Activated CD4-positive, alpha-beta memory T cell treated with anti-CD3 and anti-CD28 coated beads, Interleukin-2, amount 10 ng/mL, durations not matched to agents 7 days and 5 days (primary cell): ENCODE measurements at places on chromosomes 2 and 18. TPM values are rescaled to one million over a fixed set of nuclear protein-coding genes. Genes with fewer than 3 reads are reported as not detected.

DNA sequence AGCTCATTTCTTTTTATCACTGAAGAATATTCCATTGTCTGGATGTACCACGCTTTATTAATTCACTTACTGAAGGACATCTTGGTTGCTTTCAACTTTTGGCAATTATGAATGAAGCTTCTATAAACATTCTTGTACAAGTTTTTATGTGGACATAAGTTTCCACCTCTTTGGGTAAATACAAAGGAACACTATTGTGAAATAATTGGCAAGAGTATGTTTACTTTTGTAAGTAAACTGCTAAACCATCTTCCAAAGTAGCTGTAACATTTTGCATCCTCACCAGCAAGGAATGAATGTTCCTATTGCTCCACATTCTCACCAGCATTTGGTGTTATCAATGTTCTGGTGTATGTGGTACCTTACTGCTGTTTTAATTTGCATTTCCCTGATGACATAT lies 15.8 kb upstream of the VWC2L start:
- DNase-seq: no peak
- H3K4me1 ChIP-seq: no peaks in the 10 kb centered on the region
- H3K36me3 ChIP-seq: no peaks in the 10 kb centered on the region
- H3K4me3 ChIP-seq: no peak overlapping the region
- H3K27me3 ChIP-seq: no peaks in the 10 kb centered on the region

DNA sequence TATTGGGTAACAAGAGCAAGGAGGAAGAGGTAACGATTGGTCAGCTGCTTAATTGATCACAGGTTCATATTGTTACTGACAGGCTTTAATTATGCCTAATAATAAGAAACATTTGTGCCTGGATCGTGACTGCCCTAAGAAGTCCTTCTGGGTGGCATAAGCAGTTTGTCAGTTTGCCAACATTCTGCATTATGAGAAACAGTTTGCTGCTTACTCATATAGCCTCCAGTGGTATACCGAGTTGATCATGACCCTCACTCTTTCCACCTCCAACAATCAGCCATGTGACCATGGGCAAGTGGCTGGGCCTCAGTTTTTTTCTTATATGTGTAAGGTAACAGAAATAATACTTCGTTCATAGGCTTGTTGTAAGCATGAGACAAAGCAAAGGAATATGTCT lies 96.6 kb upstream of the CABLES1 start:
- H3K27me3 ChIP-seq: peaks cover 3% of the 10 kb centered on the region
- H3K4me3 ChIP-seq: no peak overlapping the region
- H3K27ac ChIP-seq: no peak overlapping the region
- peaks cover 2% of the 10 kb centered on the region for H3K4me1 ChIP-seq
- DNase-seq: no peak
- no peaks in the 10 kb centered on the region for H3K36me3 ChIP-seq

- H3K4me3 ChIP-seq: no peak overlapping the region
- peaks cover 10% of the 10 kb centered on the region for H3K36me3 ChIP-seq
- peaks cover 79% of the 10 kb centered on the region for H3K27me3 ChIP-seq
- DNase-seq: no peak
Measured at GRCh38 chr2:118850901-118851415, 3.5 kb upstream of the EN1 start.

DNA sequence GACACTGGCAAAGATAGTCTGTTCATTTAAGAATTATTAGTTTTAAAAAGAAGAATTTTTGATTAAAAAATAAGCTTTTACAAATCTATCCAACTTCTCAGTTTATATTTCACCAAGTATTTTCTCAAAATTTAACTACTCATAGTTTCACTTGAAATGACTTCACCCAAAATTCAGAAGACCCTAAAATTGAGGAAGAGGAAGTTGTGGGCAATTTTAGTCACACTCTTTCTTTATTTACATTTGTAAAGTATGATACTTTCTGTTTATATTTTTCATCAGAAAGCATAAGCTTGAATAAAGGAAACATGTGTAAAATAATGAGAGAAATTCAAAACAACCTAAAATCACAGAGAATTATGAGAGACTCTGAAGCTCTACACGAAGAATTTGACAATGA lies 278.8 kb upstream of the MEIS1 start:
- no peaks in the 10 kb centered on the region for H3K4me1 ChIP-seq
- no peaks in the 10 kb centered on the region for H3K36me3 ChIP-seq
- no peak for DNase-seq
- H3K4me3 ChIP-seq: no peak overlapping the region
- H3K27me3 ChIP-seq: no peaks in the 10 kb centered on the region

DNA sequence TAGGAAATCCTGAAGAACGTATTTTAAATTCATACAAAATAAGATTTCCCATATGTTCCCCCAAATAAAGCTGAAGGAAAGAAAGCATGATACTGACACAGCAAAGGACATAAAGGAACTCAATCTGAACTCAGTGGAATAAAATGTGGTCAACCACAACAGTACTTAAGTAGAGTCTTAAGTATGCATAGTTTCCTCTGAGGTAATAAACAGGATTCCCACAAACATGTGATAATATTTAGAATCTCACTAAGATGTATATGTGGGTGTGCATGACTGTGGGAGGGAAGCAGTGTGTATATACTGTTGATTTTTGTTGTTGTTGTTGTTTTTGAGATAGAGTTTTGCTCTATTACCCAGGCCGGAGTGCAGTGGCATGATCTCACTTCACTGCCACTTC lies 69.3 kb downstream of the NOL10 start:
- DNase-seq: peak; percentile 28
- H3K4me3 ChIP-seq: no peak overlapping the region
- no peaks in the 10 kb centered on the region for H3K27me3 ChIP-seq
- peaks cover 51% of the 10 kb centered on the region for H3K36me3 ChIP-seq
- H3K4me1 ChIP-seq: peaks cover 36% of the 10 kb centered on the region

GRCh38 chr2:239070466-239070865 lies 222.6 kb downstream of the TWIST2 start:
- H3K4me3 ChIP-seq: no peak overlapping the region
- H3K36me3 ChIP-seq: peaks cover 26% of the 10 kb centered on the region

DNA sequence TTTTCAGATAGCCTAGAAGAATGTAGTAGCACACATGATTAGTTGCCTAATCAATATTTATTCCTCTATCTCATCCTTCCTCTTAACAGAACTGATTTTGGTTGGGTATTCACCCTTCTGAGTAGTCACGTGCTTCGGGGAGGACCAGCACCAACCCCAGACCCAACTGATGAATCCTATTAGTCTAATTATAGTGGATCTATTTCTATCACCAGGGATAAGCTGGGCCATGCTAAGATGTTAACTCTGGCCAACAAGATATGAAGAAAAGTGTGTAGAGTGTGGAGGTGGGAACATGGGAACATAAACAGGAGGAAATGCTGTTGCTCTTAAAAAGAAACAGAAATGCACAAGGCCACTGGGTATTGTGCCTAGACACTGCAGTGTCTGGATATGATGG lies 119.9 kb downstream of the THADA start:
- H3K4me3 ChIP-seq: no peak overlapping the region
- H3K27ac ChIP-seq: no peak overlapping the region
- H3K36me3 ChIP-seq: peaks cover 19% of the 10 kb centered on the region

DNA sequence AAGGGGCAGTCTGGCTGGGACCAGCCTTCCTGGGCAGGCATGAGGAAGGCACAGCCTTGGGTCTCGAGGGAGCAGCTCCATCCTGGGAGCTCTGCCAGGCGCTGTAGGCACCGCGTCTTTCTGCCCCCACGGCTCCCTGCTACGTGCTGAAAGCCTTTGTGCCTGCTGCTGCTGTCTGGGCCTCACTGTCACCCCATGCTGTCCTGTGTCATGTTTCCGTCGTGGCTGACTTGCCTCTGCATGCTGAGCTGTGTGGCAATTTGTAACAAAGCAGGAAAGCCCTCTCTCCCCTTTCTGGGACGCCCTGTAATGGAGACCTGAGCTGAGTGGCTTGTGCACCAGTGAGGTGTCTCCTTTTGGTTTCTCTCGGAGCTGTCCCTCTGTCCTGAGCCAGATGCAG lies 152.5 kb downstream of the TSN start:
- H3K4me1 ChIP-seq: no peaks in the 10 kb centered on the region
- H3K36me3 ChIP-seq: no peaks in the 10 kb centered on the region
- DNase-seq: no peak
- no peak overlapping the region for H3K4me3 ChIP-seq

Gene NDUFS1
- 65.4 TPM for total RNA-seq

Gene NOP58
- 108 TPM for total RNA-seq

Gene LPIN1
- total RNA-seq: 57.8 TPM

Gene IL36A
- not detected for total RNA-seq

Gene GLI2
- total RNA-seq: 0.43 TPM

Gene GPR35
- total RNA-seq: 5.2 TPM

Gene SPEG
- total RNA-seq: 0.20 TPM
